ENCODE measurements at places on chromosomes 4 and X.

DNA sequence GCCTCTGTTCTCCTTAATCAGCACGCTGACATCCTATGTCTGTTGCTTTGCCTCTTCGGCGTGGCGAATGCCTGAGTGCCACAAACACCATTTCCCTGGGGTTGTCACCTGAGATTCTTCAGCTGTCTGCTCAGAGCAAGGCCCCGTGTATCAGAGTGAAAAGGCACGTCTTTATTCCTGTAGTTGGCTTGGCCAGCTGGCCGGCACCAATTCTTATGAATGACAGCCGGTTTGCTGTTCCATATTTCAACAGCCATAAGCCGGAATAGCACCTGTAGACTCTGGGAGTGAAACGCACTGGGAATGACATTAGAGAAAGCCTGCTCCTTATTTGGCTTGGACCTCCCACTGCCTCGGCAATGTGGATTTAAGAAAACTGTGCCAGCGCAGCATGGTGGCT lies 89.3 kb downstream of the MGST2 start:
- peak; percentile 90 for DNase-seq

DNA sequence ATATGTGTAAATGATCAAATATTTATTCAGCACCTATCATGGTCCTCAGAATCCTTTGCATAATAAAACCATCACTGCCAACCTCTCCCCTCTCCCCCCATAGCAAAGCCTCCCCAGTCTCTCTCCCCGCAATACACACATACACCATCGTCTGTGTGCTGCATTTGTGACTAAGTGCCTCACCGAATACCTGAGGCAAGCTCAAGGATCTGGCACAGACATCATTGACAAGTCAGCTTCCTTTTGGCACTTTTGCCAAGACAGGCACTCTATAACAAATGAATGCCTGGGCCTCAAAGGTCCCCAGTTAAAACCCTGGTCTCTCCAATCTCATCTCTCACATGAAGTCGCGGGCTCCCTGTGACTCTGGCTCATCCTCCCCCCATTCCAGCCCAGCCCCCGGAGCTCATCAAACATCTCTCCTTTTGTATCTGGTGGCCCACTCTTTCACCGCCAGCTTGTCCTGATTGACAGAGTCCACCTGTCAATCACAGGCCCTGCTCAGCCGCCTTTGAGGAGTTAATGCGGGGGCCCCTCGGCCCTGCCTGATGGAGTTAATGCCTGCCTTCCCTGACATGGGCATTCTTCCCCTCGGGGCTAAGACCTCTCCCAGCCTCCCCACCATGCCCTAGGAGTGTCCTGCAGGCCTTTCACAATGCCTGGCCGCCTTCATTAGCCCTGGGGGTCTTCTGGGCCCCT lies 135.8 kb upstream of the ATP6AP2 start:
- DNase-seq, result no peak

DNA sequence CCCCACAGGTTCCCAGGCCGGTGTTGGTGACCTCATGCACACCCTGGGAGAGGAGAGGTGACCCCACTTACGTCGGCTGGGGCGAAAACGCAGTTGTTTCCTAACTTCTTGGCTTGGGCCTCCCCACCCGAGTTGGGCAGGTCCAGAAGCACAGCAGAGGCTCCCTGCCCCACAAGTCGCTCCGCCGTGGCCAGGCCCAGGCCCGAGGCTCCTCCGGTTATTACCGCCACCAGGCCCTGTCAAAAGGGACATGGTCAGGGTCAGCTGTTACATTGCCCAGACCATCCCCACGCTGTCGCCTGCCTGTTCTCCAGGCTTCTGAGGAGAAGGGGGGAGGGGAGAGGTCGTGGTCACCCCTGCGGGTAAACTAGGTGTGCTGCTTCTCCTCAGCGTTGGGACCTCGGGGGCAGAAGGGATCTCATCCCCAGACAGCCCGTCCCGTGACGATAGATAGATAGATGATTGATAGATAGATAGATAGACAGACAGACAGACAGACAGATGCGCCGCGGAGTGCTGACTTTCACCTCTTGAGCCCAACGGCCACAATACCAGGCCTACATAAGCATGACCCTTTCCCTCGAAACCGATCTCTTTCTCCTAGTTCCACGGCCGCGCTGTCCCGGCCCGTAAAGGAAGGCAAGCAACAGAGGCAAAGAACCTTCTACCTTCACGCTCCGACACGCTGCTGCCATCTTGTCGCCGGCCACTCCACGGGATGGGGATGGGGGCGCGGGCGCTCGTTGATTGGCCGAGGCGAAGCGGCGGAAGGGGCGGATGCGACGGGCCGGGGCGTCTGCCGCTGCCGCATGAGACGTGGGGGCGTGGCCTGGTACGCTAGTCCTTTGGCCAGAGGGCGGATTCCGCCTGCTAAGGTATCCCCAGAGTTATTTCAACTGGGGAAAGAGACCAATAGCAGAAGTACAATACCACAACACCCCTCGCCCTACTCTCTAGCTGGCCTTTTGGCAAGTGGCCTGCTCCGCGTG lies at the start of gene HSD17B10:
Gene HSD17B10, minus strand, starts transcription at position 720 of the 989 bp plus-strand sequence. Its CDS starts 25 bp downstream, at position 695.
- DNase-seq, result peak; percentile 87

DNA sequence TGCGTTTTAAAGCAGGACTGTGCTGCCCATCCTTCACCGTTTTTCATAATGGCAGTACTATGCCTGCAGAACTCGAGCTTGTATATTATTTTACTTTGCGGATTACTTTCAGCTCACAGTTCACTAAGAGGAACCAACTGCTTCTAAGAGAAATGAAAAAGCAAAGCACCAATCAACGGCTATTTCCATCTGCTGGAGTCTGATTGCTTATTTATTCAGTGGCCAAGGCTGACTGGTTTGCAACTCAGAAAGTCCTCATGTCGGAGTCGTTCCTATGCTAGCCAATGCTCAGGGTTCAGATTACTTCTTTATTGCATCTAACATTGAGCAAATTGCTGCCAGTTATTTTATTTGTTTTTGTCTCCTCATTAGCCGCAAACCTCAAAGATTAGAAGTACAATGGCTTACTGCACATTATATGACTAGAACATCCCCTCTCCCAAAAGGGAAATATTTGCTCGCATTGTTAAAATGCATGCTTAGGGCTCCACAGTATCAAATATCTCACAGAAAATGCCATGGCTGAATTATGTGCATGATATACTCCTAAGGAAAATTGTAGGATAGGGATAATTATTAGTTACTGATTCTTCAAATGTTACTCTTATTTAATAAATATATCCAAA lies 1628.2 kb upstream of the ADGRL3 start:
- DNase-seq, result no peak

GRCh38 chrX:130772105-130772775 lies 130.8 kb downstream of the ENOX2 start:
- DNase-seq, result no peak

GRCh38 chrX:131316260-131316659 lies 27.2 kb upstream of the IGSF1 start:
- no peak for DNase-seq

DNA sequence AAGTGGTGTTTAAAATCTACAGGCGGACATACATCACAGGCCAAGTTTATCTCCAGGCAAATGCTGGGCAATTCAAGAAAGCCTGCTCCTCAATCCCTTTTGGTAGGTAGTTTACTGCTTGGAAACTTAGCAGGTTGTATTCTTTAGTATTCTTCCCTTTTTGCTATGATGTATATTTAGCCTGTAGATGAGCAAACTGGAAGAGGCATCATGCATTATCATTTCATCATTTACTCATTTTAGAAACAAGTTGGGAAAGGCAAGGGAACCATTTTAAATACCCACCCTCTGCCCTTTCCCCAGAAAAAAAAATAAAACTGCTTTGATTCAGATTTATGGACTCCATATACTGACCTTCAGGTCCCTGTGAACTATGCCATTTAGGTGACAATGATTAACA lies 213.2 kb downstream of the CAMK2D start:
- DNase-seq, result no peak

DNA sequence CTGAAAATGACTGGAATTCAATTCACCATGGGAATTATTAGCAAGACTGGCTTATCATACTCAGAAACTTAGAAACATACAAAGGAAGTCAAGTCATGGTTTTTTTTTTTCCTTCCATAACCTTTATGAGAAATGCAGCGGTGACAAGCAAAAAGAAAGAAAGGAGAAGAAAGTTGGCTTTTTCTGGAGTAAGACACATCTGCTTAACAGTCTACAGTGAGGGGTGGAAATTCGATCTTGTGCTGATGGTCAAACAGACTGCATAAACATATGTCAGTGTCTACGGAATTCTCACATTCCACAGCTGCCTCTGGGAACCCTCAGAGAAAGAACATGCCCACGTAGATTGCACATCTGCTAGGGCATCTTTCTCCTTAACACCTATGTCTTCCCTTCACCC lies 54.6 kb downstream of the PROM1 start:
- DNase-seq, result no peak

DNA sequence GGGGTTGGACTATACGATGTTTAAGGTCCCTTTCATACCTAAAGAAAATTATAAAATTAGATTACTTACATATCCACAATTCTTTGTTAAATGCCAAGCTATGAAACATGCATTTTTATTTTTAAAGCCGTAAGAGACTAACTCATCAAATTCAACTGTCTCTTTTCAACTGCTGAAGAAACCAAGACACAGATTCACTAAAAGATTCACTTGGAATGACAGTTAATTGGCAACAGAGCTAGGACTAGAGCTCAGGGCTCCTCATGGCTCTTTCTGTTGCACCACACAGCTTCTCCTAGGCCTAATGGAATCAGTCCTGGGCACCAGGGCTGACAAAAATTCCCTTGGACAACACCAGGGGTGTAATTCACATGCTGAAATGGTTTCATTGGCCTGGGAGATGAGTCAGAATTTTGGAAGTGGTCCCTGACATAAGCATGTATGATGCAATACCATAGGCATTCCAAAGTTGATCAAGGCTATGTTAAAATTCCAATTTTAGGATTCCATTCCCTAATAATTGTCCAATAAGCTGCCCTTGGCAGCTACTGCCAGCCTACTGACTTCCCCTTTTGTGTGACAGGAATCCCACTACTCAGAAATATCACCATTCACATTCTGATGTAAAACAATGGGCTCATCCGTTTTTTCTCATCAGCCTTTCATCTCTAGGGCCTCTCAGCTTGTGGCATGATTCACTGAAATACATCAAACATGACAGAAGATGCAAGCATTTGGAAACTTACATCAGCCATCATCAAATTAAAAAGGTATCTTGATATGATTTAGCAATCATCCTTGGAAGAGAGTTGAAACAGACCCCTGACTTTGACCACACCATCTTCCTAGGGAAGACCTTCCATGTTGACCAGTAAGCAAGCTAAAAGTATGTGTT lies 54.2 kb downstream of the PLAC1 start:
- no peak for DNase-seq

DNA sequence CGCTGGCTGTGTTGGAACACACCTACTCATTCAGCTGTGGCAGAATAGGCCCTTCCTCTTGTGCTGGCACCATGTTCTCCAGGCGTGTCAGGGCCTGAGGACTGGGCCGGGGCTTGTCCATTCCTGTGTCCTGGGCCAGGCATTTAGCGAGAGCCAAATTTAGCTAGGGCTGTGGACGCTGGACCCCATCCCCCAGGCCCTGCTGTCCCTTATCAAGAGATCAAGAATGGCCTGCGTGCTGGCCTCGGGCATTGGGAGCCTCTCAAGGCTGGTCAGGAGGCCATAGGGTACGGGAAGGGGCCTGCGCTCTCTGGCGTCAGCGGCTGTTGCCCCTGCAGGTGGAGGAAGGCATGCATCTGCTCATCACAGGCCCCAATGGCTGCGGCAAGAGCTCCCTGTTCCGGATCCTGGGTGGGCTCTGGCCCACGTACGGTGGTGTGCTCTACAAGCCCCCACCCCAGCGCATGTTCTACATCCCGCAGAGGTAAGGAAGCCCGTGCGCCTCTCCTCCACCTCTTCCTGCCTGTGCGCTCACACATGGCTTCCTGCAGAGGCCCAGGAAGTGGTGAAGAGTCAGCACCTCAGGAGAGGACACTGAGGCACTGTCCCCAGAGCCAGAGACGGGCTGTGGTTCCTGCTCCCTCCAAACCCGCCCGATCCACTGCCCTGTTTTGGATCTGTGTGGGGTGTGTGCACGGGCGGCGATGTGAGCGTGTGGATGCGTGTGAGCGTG lies 15.3 kb downstream of the ABCD1 start:
- DNase-seq, result no peak

- no peak for DNase-seq
Measured at GRCh38 chr4:187577941-187578480, 417.6 kb upstream of the ZFP42 start.

GRCh38 chrX:94401426-94401825 lies 727.4 kb downstream of the FAM133A start:
- DNase-seq, result no peak

GRCh38 chr4:90979556-90979955 lies 852.4 kb downstream of the CCSER1 start:
- no peak for DNase-seq

GRCh38 chr4:6104541-6105130 lies 86.4 kb upstream of the C4orf50 start:
- DNase-seq, result no peak

DNA sequence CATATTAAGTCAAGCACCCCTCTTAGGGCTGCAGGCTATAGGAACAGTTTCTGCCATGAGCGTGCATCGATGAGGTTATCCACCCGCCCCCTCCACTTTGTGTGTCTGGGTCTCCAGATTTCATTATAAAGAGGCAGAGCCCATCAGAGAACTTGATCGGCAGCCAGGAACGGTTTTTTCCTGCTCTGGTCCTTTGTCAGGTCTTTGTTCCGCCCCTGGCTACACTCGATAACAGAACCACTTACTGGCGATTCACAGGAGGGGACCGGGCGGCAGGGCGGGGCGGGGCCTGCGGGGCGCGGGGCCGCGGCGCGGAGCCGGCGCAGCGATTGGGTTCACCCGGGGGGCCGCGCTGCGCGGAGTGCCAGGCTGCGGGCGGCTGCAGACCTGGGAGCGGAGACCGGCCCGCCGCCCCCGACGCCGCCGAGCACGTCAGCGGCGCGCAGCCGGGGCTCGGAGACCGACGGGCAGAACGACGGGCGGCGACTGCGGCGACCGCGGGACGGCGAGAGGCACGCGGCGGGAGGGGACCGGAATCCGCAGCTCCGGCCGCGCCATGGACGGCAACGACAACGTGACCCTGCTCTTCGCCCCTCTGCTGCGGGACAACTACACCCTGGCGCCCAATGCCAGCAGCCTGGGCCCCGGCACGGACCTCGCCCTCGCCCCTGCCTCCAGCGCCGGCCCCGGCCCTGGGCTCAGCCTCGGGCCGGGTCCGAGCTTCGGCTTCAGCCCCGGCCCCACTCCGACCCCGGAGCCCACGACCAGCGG lies at the start of gene SLC10A4:
Gene SLC10A4, plus strand, starts transcription at position 338 of the 771 bp plus-strand sequence. Its CDS starts 219 bp downstream, at position 557.
- DNase-seq, result no peak

DNA sequence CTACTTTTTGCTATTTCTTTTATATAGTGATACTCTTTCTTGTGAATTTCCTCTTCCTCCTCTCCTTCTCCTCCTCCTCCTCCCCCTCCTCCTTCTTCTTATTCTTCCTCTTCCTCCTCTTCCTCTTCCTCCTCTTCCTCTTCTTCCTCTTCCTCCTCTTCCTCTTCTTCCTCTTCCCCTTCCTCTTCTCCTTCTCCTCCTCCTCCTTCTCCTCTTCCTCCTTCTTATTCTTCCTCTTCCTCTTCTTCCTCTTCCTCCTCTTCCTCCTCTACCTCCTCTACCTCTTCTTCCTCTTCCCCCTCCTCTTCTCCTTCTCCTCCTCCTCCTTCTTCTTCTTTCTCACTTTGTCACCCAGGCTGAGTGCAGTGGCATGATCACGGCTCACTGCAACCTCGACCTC lies 36.3 kb upstream of the RBMX start:
- no peak for DNase-seq
